Heart right ventricle (tissue), 16 donors: ENCODE measurements at places on chromosomes 13 and 19. TPM values are rescaled to one million over a fixed set of nuclear protein-coding genes. Genes with fewer than 3 reads are reported as not detected.

- peak; percentile 53 for DNase-seq
Measured at GRCh38 chr13:20714563-20715329, 11.2 kb downstream of the IL17D start.

DNA sequence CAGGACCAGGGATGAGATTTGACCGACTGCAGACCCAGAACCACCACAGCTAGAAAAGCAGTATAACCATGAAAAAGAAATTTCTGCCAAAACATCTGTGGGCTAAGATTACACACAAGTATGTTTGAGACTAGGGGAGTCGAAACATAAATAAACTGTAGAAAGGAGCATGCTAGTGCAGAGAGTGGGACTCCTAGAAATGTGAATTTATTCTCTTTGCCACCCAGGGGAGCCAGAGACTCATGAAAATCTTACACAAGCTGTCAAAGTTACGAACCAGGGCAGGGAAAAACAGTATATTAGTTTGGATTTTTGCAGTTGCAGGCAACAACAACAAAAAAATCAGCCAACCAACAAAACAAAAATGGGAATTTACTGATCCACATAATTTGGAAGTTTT lies 12.3 kb upstream of the HSPH1 start:
- no peak for DNase-seq

DNA sequence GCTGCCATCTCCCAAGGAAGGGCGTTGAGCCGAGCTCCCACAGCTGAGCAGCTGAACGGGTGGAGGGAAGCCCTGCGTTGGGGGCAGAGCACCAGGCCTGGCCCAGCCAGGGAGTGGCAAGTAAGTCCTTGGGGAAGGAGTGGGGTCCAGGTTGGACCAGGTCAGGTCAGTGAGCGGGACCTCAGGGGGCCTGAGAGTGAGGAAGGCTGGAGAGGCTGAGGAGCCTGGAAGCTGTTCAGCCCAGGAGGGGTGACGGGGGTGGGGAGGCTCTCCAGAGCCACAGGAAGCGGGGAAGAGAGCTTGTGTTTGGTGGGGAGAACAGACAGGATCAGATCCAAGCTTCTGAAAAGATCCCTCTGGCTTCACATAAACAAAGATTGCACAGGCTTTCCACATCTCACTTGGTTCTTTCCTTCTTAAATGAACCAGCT lies 55.4 kb upstream of the ATP12A start:
- DNase-seq, result no peak

- no peak for DNase-seq
Measured at GRCh38 chr13:66087269-66087710, 1142.8 kb downstream of the PCDH9 start.

- DNase-seq, result no peak
Measured at GRCh38 chr19:30390356-30390988, 18.3 kb downstream of the ZNF536 start.

LMTK3 gene
- total RNA-seq, result 0.87 TPM

PLPP2 gene
- 0.97 TPM for total RNA-seq

DIAPH3 gene
- 0.21 TPM for total RNA-seq

DNA sequence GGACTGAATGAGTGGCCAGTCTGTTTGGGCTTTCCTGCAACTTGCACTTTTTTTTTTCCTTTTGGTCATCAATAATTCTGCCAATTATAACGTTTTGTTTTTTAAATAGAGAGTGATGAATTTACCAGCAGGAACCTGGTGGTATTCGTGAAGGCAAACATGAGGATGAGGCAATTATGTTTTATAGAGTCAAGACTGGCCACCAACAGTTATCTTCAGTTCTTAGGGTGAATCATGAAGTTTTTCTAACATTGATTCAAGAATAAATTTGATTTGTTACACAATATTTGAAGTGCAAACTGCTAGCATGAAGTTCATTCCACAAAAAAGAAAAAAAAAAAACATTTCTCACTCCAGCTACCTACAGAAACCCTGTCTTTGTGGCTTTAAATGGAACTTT lies 244.5 kb downstream of the SPRY2 start:
- DNase-seq, result no peak

CNN1 gene
- total RNA-seq, result 129 TPM

NXNL1 gene
- 0.80 TPM for total RNA-seq

CCDC70 gene
- total RNA-seq, result not detected

GRCh38 chr19:47994209-47994802 lies at the start of gene ELSPBP1:
TSS of gene ELSPBP1 (plus strand) at chr19:47994632. CDS start at chr19:48008668, 14,036 bp downstream.
- no peak for DNase-seq

GRCh38 chr13:114065141-114065925 lies 67.1 kb downstream of the RASA3 start:
- peak; percentile 82 for DNase-seq

ADGRE1 gene
- 0.28 TPM for total RNA-seq

GRCh38 chr19:38190061-38190460 lies 34.0 kb downstream of the DPF1 start:
- no peak for DNase-seq

CLPTM1 gene
- total RNA-seq, result 130 TPM

DNA sequence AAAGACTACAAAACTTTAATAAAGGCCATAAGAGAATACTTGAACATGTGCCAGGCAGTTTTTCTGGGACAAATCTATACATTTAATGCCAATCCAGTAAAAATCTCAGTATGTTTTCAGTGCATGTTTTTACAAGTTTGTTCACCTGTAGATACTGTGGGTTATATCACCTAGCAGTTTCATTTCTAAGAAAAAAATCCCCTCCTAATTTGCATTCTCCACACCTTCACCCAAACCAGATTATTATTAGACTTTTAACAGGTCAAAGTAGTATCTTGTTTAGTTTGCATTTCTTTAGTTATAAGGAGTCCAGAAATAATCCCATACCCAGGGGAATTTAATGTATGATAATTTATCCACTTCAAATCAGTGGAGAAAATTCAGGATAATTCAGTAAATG lies 17.0 kb upstream of the LPAR6 start:
- DNase-seq, result no peak

TMEM86B gene
- 2.5 TPM for total RNA-seq
